ENCODE measurements at places on chromosomes 1 and 21.

- no peak for DNase-seq
Observed at GRCh38 chr1:55611123-55611522, 396.0 kb upstream of the USP24 start.

GRCh38 chr1:245434280-245434679, 279.5 kb downstream of the KIF26B start:
- DNase-seq: no peak

GRCh38 chr1:29513357-29513756, 277.0 kb downstream of the PTPRU start:
- no peak for DNase-seq

DNA sequence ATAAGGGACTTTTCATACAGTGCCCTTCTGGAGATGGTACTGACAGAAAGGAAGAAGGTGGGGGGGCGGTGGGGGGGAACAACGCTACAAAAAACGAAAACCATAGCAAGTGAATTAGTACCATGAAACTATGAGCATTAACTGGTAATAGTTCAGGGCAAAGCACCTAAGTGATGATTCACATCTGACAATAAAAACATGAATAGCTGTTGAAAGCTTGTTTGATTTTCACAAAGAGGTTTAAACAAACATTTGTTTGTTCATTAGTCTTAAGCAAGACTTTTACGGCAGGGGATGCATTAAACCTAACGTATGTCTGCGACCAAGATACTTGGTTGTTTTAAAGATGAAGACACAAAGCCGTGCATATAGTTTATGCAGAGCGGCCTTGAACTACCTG, 177.5 kb downstream of the LMO4 start:
- no peak for DNase-seq

- DNase-seq: no peak
Observed at GRCh38 chr1:205662135-205662738, 18.1 kb downstream of the SLC45A3 start.

GRCh38 chr21:35258521-35258920, 209.4 kb upstream of the RUNX1 start:
- DNase-seq: no peak

Measured in stimulated activated CD4-positive, alpha-beta T cell treated with anti-CD3 and anti-CD28 coated beads, Interleukin-1b, Interleukin-23, amount 100 ng/mL, for 1 hour (primary cell).